ACHN (cell line): ENCODE measurements at places on chromosomes 1 and 21.

GRCh38 chr1:41718497-41718896 is 200.2 kb downstream of the HIVEP3 start:
- no peak for DNase-seq

- DNase-seq, result peak; percentile 41
Measured at GRCh38 chr1:233631810-233632405, 18.0 kb downstream of the KCNK1 start.

- DNase-seq, result peak; percentile 39
Measured at GRCh38 chr1:165883056-165883455, 55.6 kb downstream of the UCK2 start.

DNA sequence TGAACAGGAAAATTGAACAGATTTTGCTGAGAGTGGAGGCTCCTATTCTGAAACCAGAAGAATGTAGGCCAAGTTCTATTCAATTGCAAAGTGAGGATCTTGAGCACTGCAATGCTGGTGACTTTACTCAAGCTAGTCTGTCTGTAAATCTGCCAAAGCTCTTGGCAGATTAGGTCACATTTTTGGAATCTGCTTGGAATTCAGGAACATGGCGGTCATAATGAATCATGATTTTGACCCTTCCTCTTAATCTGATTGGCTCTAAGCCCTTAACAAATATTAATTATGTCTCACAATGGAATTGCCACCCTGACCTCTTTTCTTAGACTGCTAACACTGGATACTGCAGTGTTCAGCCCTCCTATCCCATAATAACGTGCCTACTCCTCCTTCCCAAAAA is 7.2 kb upstream of the GNG12 start:
- peak; percentile 73 for DNase-seq

GRCh38 chr1:219661464-219662092 is 48.7 kb upstream of the ZC3H11B start:
- no peak for DNase-seq

DNA sequence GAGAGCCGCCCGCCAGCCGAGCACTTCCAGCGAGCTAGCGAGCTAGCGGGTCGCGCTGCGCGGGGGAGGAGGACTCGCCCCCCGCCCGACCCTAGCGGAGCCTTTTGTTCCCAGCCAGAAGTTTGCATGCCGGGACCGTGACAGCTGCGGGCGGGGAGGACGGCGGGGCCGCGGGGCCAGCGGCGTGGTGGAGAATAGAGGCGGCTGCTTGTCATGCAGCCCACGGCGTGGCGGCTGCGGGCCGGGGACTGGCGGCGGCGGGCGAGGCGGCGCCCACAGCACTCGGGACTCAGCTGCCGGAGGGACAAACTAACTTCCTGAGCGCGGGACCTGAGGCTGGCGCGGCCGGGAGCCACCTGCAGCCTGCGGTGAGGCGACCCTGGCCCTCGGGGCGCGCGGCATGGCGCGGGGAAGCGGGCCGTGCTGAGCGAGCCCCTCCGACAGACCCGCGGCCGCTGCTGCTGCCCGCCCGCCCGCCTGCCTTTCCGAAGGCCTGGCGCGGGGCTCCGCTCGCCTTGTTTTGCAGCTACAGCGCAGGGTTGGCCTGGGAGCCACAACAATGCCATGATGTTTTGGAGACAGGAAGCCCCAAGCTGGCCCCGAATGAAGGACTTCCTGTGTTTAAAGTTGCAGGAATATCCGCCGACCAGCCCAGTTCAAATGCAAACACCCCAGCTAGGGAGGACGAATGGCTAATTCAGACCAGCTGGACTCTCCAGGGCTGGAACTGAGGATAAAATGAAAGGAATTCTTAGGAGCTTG is 82.2 kb upstream of the BMP8A start:
- peak; percentile 30 for DNase-seq

GRCh38 chr1:207054491-207054890 is 1.4 kb downstream of the PFKFB2 start:
- DNase-seq, result no peak

- no peak for DNase-seq
Measured at GRCh38 chr1:19654886-19655717, 9.6 kb upstream of the HTR6 start.

DNA sequence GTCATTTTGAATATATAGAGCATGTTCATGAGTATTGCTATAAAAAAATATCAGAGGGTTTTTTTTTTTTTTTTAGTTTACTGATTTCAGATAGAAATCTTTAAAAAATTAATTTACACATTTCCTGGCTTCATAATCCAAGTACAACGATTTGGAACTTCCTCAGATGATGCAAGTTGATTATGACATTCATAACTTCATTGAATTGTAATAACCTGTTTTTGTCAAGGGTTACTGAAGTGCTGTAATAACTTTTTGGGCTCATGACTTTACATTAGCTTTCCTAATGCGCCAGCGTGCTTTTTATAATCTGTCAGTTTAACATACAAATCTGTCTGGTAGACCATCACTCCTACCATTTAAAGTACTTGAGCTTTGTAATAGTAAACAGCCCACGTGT is 81.3 kb downstream of the SASS6 start:
- no peak for DNase-seq
